NCI-H2029 treated with DMSO at 0.1 percent for 48 hours (cell line): ENCODE measurements at places on chromosomes 5 and 9.

GRCh38 chr5:102241809-102242421, 54.2 kb downstream of the SLCO4C1 start:
- no peak for DNase-seq

DNA sequence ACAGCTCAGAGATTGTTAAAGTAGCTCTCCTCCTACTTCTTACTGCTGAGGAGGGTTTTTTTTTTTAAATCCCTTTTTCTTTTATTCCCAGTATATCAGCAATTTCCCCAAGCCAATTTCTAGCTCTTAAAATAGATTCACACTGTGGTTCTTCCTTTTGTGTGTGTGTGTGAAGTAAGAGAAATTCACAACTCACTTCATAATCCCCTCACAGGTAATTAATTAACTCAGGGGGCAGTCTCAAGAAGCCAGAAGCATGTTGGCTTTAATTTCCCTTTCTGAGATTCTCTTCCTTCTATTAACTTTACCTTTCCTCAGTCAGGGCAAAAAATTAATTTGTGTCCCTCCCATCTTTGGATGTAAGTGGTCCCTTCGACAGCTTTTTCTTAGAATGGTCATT, 71.0 kb upstream of the HMHB1 start:
- no peak for DNase-seq

DNA sequence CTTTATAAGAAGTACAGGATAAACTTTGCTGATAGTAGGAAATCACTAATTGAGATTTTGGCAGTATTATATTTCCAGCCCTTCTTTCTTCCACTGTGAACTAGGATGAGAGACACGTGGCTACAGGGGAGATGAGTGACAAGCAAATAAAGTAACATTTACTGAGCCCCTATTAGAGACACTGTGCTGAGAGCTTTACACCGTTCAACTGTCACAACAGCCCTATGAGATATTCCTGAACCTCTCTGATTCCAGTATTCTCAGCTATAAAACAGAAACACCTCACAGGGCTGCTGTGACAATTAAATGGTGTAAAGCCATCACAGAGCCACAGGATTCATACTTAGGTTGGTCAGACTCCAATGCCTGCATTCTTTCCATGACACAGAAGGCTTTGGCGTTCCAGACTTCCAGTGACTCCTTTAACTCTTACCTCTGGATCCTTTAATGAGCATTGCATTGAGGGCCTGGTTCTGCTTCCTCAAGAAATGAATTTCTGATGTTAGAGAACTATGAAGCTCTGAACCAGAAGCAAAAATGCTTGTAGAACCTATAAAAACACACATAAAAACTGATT, 169.0 kb downstream of the CDK5RAP2 start:
- DNase-seq = no peak

GRCh38 chr5:57839025-57839424, 356.4 kb upstream of the ACTBL2 start:
- DNase-seq = no peak
